ENCODE measurements at places on chromosomes 7 and 10.

DNA sequence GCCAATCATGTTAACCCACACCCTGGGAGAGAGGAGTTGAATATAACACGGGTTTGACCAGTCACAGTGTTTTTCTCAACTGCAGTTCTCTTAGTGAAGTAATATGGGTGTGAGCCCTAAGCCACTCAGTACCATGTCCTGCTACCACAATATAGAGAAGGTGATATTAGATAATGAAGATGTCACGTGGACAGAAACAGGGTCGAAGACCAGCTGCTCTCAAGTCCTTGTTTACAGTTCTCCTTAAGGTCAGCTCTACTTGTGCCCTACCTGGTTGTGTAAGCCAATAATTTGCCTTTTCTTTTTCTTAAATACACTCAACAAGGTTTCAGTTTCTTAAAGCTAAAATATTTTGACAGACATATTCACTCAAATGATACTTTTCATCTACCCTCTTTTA is 128.3 kb upstream of the POT1 start:
- DNase-seq: no peak

DNA sequence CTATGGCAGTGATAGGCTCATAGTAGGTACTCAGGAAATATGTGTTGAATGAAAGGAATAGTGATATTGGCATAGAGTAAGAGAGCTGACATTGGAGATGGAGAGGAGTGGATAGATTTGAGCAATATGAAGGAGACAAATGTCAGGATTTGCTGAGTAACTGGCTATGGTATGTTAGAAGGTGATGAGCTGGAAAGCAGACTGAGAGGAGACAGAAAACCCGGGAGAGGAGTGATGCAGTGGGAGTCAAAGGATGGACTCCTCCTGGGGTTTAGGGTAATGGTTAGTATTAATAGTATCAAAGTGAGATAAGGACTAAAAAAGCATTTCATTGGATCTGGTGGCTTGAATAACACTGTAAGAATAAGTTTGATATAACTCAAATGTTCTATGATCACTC is 64.8 kb downstream of the CD36 start:
- no peak for DNase-seq

- DNase-seq: no peak
Measured at GRCh38 chr10:20898866-20899535, 1.9 kb upstream of the NEBL start.

DNA sequence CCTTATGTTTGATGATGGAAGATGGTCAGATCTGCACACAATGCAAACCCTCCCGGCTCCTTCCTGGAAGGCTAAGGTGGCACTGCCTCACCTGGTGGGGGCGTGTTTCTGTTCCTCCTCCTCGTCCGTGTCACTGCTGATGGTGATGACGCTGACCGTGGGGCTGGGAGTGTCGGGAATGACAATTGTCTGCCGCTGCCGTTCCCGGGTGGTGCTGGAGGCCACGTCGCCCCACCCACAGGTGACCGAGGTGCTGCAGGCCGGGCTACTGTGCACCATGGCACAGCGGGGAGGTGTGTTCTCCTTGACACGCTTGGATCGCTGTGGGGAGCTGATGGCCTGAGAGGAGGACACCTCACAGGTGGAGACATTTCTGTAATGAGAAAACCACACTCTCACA is 73.1 kb downstream of the CLEC2L start:
- no peak for DNase-seq

DNA sequence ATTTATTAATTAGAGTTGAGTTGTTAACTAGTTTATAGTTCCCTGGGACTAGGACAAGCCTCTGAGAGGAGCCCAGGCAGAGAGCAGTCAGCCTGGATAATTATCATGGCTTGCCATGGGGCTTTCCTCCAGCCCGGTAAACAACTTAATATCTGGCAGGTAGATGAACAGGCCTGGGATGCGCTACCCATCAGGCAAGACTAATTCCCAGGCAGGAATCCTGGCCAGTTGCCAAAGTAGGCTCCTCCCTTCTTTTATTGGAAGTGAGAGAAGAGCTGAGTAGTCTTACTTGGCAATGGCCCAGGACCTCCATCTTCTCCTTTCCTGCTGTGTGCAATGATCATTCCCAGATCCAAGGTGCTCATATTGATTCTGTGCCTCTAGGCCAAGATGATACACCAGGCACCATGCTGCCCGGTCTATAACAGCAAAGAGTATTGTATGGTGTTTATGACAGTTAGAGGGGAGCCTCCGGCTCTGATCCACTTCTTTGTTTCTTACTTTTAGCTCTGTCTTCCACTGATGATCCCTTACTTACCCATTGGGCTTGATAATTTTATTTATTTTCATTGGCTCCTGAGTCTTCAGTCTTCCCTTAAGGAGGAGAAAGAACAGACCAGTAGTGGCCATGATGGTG is 408.7 kb downstream of the REEP3 start:
- DNase-seq: no peak

GRCh38 chr10:87841186-87841585 is 22.1 kb downstream of the KLLN start:
- no peak for DNase-seq

GRCh38 chr10:37488792-37489657 is 363.6 kb downstream of the ANKRD30A start:
- peak; percentile 23 for DNase-seq

- no peak for DNase-seq
Measured at GRCh38 chr10:112678581-112678980, 231.6 kb downstream of the VTI1A start.

GRCh38 chr10:558364-558763 is 131.1 kb downstream of the DIP2C start:
- DNase-seq: no peak

GRCh38 chr10:72009425-72010081 is 45.4 kb downstream of the CHST3 start:
- peak; percentile 69 for DNase-seq

DNA sequence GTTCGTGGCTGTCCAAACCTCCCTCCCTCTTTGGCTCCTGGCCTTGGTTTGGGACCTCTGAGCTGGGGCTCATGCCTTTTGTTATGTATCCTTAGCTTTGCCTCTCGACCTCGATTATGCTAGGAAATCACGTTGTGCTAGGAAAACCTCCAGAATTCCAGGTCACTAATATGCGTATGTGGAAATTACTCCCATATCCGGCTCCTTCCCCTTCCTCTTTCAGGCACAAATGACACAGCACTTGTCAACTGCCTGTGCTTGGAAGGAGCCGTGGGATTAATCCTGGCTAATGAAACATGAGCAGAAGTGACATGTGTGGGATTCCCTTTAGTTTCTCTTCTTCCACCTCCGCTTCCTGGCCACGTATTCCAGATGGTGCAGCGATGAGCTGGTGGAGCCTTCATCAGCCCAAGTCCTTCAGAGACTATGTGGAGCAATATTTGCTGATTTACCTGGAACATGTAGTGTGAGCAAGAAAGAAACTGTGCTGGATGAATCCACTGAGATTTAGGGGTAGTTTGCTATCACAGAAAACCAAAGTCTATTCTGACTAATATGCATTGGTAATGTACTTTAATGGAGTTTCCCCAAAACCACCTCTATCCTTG is 149.2 kb downstream of the REEP3 start:
- DNase-seq: no peak

DNA sequence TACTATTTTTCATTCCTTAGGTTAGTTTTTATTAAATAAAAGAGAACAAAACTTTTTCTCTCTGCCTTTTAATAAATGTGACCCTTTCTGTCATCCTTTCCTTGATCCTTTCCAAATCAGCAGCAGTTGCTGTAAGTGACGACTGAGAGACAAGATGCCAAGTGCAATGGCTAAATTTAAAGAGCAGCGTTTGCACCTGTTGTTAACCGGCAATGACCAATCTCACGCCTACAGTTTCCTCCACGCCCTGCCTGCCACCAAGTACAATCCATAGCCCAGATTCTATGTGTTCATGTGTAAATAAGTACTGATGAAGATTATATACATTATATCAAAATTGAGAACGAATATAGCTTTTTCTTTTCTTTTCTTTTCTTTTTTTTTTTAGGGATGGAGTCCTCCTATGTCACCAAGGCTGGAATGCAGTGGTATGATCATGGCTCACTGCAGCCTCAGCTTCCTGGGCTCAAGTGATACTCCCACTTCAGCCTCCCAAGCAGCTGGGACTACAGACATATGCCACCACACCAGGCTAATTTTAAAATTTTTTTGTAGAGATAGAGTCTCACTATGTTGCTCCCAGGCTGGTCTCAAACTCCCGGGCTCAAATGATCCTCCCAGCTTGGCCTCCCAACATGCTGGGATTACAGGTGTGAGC is 6.5 kb upstream of the MCU start:
- no peak for DNase-seq

DNA sequence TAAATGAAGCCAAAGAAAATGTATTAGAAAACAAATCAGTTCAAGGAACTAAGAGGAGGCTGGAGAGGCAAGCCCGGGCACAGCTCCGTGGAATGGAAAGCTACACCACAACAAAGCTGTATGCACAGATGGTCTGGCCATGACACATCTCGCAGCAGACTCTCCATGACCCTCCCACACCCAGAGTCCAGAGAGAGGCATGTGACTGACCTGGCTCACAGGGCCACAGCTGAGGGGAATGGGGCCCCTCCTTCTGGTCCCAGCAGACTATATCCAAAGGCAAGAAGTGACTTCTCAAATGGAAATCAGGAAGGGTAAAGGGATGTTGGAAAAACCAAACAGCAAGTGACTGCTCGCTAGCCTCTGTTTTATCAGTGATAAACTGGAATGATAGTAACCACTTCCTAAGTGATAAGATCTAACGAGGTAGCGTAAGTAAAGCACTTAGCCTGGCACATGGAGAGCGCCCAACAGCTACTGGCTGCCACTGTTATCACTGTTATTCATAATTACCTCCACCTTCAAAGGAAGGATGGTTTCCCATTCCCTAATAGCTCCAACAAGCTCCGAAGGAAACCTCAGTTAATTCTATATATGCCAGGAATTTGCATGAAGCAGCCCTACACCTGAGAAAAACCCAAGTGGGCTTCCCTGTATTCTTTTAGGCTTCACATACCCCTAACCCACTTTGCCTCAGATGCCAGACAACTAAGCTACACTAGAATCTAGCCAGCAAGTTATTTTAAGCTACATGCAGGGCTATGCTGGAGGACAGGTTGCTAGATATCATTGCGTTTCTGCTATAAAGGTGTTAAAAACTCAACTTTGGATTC is 8.4 kb downstream of the OSBPL3 start:
- DNase-seq: peak; percentile 17

- DNase-seq: no peak
Measured at GRCh38 chr10:91684841-91685240, 52.0 kb upstream of the PPP1R3C start.

DNA sequence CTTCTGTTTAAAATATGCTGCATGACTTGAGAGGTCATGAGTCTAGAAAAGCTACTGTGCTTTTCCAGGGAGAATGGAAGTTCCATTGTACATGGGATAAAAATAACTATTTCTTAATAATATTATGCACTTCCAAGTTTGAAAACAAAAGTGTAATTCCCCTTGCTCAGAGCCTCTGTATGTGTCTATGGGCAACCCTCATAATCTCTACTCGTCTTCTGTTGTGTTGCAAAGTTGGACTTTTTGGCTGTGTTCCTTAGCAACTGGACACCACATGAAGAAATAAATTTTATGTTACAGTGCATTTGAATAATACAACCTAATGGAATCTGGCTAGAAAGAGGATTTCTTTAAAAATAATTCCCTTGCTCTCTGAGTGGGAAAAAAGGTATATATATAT is 242.6 kb downstream of the TWIST1 start:
- DNase-seq: no peak

- no peak for DNase-seq
Measured at GRCh38 chr10:77586719-77587415, 50.7 kb downstream of the KCNMA1 start.

DNA sequence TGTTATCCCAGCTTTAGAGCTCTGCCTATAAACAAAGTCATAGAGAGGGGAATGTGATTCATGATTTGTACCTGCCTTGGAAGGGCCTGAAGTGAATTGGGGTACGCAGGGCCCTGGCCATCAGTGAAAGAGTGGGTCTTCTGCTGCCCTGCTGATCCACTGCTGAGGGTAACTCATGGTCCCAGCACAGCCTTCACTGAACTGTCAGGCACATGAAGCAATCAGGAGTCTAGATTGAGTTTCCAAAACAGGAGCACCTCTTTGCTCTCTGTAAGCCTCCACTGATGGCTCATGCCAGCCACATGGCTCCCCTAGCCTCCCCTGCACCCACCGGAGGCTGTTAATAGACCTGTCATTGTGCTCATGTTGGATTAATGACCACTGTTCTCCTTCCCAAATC is 217.6 kb downstream of the KCNMA1 start:
- DNase-seq: no peak

- DNase-seq: no peak
Measured at GRCh38 chr7:124942399-124942798, 12.8 kb upstream of the POT1 start.
